ENCODE measurements at places on chromosomes 2 and 18.

DNA sequence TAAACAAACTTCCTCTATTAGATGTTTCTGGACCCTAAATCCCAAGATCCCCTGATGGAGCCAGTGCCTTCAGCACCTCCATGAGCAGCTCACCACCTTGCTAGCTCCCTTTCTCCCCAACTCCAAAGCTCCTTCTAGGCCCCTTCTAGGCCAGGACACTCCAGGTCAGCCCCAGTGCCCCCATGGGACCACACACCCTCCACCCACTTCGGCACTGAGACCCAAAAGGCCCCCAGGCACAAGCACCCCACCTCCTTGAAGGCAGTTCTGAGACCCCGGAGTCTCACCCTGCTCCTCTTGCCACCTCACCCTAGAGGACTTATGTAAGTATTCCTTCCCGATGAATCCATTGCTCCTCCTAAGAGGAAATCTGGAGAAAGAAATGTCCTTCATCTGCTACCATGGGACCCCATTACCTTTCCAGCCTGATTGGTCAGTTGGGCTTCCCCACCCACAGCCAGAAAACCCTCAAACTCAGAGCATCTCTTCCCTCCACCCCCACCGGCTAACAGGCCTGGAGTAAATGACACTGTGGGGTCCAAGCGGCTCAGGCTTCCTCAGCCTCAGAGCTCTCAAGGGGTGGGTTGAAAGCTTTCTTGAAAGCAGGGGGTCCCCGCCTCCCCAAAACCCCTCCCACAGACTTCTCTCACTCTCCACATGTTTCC is 9.8 kb upstream of the ARMC9 start:
- no peak for DNase-seq

- no peak for DNase-seq
Measured at GRCh38 chr2:95310651-95311050, 13.5 kb downstream of the KCNIP3 start.

GRCh38 chr2:238857959-238858358 is 10.1 kb downstream of the TWIST2 start:
- no peak for DNase-seq

DNA sequence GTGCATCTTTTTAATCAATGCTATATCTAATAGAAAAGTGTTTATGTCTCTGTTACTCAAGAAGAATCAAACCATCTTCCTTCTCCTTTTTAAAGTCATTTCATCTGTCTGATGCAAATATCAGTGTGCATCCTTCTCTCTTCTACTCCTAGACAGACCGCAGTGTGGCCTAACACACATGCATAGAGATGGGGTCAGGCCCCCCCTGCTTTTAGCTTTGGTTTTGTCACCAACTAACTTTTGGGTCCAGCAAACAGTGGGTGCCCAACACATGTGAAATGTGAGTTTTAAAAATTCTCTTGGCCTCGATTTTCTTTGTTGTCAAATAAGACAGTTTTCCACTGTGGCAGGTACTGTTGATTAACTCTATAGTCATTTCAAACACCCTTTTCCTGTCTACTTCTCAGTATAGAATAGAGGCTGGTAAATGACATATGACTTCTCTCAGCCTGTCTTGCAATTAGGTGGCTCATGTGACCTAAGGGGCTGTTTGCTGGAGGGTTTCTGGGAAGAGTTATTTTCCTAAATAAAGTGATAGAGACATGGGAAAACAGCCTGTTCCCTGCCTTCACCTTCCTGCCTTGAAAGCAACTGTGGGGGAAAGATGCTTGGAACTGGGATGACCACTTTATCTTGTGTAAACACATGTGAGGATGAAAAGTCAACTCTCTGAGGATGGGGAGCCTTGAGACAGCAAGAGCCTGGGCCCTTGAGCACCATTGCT is 65.7 kb upstream of the DARS1 start:
- DNase-seq: no peak

DNA sequence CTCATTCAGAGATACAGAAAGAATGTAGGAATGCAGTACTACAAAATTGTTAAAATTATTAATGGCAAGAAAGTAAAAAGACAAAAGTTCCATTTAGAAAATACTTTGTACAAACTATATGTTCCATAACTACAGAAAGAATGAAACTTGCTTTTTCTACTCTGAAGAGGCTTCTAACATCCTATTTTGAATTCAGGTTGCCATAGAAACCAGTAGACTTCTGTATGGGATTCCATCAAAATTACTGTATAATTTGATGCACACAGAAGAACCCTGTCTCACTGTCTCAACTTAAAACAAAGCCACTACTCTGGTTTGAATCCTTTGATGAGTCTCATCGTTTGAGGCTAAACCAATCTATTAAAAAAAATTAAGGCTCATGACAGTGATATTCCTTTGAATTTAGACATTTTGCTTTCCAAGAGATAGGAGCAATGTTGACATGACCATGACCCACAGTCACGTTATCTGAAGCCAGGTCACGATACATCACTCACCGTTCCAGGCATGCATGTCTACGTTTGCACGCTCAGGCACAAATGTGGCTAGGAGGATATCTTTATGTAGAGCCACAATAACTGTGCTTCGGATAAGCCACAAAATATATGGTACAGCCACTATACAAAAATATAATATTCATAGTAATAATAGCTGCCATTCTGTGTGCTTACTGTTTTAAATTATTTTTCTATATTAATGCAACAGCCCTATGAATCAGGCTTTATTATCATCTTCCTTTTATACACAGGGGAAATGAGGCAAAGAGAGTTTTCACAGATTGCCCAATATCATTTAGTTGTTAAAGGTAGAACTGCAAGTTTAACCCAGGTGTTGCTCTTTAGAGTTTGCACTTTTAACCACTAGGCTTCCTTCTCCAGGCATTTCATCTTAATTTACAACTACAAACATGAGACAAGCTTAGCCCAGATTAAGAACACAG is 82.4 kb downstream of the CACNB4 start:
- no peak for DNase-seq

GRCh38 chr2:85561280-85562212 is at the start of gene GGCX:
TSS of gene GGCX (minus strand) at chr2:85561493. CDS start at chr2:85561428, 65 bp downstream.
- DNase-seq: peak; percentile 77

DNA sequence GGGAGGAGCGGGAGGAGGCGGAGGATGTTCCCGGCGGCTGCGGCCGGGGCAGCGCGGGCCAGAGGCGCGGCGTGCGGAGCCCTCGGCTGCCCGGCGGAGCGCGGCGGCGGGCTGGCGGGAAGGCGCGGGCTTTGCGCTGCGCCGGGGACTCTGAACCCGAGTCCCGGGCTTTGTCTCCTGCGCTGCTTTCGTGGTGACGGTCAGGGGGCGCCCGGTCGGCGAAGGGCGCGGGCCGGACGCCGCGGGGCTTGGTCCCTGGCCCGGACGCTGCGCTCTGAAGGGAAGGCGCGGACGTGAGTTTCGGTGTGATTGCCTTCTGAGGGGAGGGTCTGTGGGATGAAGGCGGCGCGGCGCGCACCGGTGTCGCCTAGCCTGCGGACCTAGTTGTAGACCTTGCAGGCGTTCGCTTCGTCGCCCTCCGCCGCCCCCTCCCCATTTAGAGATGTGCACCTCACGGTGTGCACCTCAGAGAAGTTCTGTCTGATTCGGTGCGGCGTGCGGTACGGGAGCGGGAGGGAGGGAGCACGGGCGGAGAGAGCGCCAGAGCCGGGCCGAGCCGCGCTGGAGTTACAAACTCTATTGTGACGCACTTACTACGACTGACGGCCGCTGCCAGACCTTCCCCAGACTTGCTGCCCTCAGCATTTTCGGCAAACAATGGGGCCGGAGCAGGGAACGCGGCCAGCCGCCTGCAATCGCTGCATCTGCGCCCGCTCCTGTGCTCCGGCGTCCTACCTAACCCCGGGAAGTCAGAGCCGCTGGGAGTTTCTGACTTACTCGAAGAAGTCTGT is 2.1 kb downstream of the BCL2L11 start:
- peak; percentile 29 for DNase-seq

- no peak for DNase-seq
Measured at GRCh38 chr2:120874888-120875275, 139.2 kb downstream of the GLI2 start.

DNA sequence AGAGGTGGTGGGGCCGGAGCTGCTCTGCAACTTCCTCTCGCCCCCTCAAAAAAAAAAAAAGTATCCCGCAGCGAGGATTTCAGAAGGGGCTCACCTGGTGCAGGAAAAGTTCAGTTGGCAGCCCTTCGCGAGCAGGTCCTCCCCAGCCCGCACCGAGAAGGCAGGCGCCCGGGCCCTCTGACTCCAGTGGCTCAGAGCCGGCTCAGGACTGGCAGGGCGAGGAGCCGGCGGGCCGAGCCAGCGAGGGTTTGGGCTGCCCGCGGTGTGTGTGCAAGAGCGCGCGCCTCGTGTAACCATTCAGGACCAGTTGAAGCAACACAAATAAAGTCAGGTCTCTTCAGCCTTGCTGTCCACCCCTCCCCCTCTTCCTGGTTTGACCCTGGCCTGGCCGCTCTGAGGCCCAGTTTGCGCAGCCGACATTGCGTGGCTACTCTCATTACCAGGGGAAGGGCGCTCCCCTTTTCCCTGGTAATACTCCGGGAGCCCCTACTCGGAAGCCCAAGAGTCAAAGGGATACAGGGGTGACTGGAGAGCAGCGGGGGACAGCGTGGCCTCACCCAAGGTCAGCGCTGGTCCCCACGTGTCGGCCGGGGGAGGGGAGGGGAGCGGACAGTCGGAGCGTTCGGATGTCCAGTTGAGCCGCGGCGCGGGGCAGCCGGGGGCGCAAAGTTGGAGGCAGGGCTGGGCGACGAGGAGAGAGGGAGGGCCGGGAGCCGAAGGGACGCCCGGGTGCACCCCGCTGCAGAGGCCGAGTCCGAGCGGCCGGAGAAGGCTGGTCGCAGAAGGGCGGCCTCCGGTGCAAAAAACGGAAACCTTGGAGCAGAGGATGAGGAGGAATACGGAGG is 12.3 kb downstream of the EN1 start:
- no peak for DNase-seq

DNA sequence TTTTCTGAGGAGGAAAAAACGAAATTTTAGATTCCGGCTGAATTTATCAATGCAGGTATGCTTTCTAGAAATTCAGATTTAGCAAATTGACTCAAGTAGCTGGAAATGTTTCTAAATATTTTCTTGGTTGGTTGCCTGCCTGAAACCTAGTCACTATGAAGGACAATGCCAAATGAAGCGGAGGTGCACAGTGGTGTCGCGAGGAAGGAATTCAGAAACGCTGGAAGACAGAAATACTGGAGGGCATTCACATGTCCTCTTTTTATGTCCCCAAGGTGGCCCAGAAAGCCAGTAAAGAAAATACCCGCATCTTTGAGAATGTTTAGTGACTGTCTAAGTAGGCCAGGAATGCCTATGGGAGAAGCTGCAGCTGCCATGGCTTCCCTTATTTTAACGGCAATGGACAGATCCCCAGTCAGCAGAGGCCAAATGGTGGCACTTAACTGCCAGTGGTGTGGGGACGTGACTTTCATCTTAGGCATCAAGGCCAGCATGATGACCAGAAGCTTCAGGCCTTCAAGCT is 15.8 kb upstream of the EFR3B start:
- no peak for DNase-seq

DNA sequence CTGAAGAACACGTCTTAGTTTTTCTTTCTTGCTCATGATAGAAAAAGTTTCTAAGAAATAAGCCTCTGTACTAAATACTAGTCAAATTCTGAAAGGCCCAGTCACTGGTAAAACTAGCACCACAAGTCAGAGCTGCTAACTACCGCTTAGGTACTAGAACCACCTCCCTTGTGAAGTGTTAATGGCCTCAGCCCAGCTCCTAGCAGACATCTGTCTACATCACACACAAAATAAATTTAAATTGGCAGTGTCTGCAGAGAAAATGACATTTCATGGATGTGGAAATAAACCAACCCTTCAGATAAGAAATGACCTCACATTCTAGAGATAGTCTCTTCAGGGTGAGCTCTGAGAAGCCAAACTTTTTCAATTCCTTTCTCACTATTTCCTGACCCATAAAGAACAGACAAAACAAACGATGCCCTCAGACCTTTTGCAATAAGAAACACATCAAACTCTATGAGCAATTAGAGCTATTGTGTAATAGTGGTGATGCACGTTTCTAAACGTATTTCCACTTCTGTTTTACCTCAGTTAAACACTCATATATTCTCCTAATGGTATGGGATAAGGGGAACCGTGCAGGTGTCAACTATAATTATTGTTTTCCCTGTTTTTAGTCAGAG is 70.3 kb upstream of the DSG1 start:
- DNase-seq: no peak

DNA sequence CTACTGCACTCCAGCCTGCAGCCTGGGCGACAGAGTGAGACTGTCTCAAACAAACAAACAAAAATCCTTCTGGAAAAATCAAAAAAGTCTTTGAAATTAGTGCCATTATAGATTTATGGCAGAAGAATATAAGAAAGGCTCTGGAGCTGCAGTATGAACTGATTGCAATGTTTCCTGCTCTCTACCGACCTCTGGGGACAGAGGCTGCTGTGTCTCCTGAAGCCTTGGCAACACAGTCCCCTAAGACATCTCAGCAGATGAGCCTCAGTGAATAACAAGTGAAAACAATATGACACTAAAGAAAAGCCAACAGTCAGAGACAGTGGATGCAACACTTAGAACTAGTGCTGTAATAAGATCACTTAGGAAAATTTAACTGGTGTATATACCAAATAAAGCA is 494.9 kb upstream of the LRATD1 start:
- DNase-seq: no peak

- no peak for DNase-seq
Measured at GRCh38 chr2:106646605-106647004, 159.4 kb downstream of the CD8B2 start.

DNA sequence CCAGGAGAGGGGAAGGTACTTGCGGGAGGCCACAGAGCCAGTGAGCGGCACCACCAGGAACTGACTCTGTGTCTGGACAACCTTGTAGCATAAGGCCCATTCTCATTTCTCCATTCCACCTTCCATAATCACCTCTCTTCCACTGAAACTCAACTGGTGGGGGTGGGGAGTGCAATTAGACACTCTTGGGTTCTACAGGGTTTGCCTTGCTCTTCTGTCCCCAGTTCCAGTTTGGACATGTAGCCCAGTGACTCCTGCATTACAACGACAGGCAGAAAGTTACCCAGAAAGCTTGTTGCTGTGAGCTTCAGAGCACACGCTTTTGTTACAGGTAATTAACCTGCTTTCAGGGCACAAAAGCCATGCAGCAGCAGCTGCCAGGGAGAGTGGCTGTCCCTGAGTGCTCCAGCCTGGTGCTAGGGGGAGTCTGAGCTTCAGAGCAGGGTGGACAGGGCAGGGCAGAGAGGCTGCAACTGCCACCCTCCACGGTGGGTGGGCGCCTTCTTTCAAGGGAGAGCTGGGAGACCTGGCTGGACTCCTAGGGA is 65.2 kb downstream of the COPS8 start:
- no peak for DNase-seq

- DNase-seq: no peak
Measured at GRCh38 chr2:127096280-127096679, 10.7 kb downstream of the BIN1 start.

DNA sequence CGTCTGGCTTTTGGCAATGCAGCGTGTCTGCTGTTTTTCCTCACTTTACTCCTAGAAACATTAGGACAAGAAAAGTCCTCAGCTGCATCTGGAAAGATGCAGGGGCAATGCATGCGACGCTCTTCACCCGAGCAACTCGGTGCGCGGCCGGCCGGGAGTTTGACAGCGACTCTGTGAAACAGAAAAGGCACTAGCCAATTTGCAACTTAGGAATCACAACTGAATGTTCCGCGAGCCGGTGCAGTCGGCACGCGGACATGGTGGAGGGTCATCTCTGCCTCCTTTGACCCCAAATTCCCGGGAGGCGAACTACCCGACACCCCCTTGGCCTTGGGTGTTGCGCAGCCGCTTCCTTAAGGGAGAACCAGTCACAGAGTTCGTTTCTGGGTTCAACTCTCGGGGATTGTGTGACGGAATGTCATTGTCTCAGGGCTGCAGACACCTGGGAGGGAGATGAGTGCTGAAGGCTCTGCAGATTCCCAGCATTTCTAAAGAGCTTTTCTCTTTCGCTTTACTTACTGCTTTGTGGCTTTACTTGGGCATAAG is 9.8 kb downstream of the NR4A2 start:
- DNase-seq: no peak

Measured in stimulated activated CD4-positive, alpha-beta T cell treated with anti-CD3 and anti-CD28 coated beads, TNF-alpha, amount 100 ng/mL, for 4 hours (primary cell).